Lower leg skin (tissue), 4 donors: ENCODE measurements at places on chromosomes 4 and X.

DNA sequence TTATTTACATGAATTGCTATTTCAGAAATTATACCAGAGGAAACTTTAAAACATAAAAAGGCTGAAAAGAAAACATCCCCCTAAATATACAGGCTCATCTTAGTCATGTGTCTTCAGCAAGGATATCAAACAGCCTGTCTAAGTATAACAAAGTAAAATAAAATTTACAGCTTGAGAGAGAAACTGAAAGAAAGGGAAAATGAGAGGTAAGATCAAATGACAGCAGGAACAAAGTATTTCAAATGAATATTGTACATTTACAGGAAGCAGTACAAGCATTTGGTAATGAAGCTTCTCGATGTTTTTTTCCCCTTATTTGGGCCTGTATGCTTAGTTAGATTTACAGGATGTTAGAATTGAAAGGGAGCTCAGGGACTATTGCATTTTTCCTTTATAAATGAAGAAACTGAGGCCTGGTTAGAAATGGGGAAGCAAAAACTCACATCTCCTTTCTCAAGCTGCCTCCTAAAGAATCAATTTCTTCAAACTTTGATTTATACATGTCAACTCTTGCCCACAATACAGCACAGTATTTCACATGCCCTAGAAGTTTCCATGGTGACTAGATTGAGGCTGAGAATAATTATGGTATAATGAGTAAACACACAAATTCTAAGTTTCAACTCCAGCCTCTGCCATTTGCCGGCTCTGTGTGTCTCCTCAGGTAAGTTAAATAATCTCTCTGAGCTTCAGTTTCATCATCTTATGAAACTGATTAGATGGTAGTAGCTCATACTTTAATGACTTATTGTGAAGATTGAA, 29.3 kb downstream of the DAPP1 start:
- no peak for DNase-seq

DNA sequence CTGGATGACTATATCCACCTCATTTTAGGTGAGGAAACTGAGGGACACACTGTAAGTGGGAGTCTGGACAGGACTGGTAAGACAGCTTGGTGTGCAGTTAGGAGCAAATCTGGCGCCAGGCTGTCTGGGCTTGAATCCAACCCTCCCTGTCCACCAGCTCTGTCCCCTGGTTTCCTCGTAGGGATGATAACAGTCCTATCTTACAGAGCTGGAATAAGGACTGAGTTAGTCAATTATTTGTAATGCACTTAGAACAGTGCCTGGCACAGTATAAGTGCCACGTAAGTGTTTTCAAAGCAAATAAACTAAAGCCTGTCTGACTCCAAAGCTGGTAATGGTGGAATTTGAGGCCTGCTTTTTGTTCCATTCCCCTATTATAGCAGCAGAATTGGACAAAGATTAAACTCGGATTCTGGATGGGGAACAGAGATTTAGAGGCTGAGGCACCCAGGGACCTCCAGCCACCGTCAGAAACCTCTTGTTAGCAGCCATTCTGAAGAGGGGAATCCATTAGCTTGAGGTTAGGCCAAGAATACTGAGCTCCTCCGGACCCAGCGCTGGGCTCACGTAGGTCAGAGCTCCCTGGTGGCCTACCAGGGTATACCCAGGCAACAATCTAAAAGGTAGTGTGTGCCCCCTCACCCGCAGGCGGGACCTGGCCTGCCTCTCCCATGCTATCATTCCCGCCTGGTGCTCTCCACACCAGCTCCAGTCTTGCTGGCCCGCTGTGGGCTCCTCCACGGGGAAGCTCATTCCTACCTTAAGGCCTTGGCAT, 102.1 kb downstream of the UCHL1 start:
- DNase-seq, result no peak

DNA sequence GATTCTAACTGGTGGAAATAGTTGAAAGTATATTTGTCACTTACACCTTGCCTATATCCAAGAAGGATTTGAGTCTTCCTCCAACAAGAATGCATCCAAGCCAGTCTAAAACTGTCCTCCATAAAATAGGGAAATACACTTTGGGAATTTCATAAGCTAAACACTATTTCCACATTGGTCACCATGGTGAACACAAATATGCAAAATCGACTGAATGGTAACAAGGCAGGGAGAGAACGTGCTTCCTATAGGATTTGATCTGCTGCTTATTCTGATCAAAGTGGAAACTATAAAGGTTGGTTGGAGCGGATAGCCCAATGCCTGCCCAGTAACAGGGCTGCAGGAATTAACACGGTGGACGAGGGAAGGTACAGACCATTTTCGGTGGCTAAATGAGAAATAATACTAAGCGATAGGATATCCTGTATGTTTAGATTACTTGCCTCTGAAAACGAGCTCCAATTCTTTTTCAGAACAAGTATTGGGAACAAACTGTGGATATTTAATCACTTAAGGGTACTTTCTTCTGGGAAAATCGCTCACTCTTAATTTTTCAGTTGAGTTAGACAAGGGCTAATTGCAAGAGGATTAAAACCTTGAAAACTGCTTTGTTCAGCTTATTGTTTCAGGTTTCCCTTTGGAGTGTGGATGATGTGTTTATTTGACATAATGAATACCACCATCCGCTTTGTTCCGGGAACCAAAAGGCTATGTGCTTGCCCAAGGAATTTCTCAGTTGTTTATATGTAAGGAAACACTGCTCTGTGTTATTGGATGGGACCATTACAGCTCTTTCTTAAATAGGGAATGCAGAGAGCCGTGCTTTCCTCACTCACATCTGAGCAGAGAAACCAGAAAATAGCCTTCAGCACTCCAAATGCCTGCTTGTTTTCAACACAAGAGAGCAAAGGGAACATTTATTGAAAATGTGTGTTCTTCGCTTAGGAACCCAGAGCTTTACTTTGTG, 194.4 kb downstream of the CBR4 start:
- no peak for DNase-seq

DNA sequence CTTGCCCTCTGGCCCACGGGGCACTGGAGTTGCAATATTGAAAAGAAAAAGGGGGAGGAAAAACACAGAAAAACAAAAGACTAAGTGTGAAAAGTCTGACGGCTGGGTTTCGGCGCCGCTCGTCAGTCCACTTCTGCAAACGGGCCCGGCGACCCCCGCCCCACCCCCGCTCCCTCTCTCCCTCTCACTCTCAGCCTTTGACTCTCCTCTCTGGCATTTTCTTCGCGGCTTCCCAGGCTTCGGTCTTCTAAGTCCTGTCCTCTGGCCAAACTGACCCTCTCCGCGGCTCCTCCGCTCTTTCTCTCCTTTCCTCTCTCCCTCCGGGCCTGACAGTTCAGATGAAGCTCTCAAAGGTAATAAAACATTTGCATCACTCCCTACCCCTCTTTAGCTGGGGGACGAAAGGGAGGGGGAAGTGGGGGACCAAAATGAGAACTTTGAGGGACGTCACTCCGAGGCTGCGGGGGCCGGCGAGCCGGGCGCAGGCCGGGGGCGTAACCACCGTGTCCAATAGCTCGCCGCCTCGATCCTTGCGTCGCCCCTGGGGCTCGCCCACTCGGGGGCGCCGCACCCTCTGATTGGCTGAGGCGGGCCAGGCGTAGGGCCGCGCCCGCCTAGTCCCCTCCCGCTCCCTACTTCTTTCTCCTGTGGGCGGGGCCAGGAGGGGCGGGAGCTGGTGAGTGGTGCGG, at the start of gene NKX6-1:
TSS of gene NKX6-1 (minus strand) at position 358 of the 689 bp plus-strand sequence. CDS start 1,064 bp downstream, outside the sequence.
- DNase-seq, result no peak

DNA sequence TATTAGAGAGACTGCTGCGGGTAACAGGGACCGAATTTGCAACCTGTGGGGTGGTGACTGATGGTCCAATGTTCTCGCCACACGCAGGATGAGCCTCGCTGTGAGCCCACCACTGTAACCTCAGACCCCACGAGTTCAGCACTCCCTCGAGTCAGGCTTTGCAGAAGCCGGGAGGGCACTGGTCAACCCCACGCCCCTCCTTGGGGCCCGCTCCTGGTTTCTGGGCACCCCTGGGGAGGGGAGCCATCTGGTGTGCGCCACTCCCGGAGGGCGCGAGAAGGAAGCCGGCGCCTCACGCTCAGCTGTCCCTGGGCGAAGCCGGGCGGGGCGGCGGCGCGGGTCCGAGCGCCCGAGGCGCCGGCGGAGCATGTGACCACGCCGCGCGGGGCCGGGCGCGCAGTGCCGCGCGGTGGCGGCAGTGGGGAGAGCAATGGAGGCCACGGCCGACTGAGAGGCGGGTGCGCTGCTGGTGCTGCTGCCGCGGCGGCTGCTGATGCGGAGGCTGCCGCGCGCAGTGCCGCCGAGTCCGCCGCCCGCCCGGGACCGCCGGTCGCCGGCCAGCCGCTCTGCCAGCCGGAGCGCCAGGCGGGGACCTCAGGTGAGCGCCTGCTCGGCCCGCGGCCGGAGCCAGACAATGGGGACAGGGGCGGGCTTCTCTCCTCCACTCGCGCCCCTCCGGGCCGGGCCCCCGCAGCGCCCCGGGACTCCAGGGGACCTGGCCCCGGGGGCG, 100.1 kb downstream of the CEP135 start:
- DNase-seq, result no peak

GRCh38 chr4:40576651-40577480, 52.8 kb downstream of the RBM47 start:
- peak; percentile 91 for DNase-seq

- DNase-seq, result no peak
Measured at GRCh38 chr4:75702919-75703411, 21.4 kb upstream of the USO1 start.

DNA sequence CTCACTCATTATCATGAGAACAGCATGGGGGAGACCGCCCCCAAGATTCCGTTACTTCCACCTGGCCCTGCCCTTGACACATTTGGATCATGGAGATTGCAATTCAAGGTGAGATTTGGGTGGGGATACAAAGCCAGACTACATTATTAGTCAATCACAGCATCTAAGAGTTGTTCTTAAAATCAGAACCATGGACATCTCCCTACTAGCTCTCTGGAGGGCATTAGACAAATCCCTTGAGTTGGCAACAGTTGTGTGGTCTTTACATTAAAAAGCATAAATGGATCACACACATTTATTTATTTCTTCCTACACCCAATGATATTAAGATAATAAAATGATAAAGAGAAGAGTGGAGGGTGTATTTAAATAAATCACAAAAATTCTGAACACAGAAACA, 262.8 kb upstream of the VCX start:
- DNase-seq, result no peak

GRCh38 chr4:3303565-3303824, 10.7 kb downstream of the RGS12 start:
- DNase-seq, result peak; percentile 15

DNA sequence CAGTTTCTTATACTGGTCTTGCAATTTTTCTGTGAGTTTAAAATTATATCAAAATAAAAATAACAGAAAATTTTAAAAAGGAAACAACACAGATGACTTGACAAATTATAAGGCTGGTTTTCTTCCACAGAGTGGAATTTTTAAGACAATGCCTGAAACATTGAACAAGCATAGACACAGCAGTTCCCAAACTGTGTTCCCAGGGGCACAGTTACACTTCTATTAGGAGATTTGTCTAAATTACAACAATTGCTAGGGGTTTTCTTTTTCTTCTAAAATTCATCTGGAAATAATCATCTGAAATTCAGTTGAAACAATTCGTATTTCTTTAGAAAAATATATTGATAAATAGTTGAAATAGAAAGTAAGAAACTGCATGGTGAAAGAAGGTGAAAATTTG, 26.2 kb downstream of the PDE5A start:
- no peak for DNase-seq

- DNase-seq, result no peak
Measured at GRCh38 chr4:135365065-135365464, 1163.5 kb upstream of the PABPC4L start.

- no peak for DNase-seq
Measured at GRCh38 chr4:122665161-122665929, 44.5 kb upstream of the IL21 start.

DNA sequence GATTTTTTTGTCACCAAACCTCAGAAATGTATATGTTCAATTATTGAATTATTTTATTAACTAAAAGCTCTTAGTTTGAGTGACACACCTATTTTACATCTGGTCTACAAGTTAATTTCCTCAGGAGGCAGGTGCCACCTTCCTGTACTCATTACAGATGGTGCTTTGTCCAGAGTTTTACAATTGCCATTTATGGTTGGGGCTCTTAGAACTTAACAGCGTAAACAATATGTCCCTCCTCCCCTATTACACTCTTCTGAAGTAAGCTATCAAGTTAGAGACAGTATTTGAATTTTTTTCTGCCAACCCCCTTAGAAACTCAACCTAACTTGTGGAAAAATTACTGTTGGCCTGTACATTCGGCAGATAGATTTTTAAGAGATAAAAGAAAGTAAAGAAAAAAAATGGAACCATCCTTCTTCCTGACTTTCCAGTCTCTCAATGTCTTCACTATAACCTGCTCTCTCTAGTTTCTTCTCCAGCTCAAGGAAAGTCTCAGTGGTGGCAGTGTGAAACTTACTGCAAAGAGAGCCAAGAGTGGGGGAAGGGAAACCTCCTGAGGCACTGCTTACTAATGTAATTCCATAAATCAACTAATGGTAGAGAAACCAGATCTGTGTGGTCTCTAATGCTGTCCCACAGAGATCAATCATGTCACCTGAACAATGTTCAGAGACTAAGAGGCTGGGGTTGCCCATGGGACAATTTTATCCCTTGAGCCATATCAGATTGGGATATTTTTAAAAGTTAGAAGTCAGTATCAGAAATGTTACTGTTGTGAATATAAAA, 7.8 kb downstream of the CXXC4 start:
- no peak for DNase-seq

DNA sequence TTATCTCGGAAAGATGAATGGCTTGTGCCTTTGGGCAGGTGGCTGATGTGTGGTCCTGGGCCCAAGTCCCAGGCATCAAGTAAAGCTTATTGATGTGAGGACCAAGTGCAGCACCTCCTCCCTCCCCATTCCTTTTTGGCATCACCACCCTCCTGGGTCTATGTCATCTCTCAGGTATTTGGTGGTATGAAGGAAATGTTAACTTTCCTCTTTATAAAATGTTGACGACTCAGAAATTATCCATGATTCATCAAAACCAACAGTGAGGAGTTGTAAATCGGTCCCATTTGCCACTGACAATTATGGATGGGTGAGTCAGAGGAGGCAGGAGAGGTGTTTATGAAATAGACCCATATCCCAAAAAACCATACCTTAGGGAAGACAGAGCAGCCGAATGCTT, 229.4 kb upstream of the GATB start:
- no peak for DNase-seq

GRCh38 chr4:95141361-95141760, 383.6 kb downstream of the BMPR1B start:
- no peak for DNase-seq

- DNase-seq, result no peak
Measured at GRCh38 chr4:8898419-8898818, 26.8 kb upstream of the HMX1 start.
